ENCODE measurements at places on chromosomes 1 and 21.

DNA sequence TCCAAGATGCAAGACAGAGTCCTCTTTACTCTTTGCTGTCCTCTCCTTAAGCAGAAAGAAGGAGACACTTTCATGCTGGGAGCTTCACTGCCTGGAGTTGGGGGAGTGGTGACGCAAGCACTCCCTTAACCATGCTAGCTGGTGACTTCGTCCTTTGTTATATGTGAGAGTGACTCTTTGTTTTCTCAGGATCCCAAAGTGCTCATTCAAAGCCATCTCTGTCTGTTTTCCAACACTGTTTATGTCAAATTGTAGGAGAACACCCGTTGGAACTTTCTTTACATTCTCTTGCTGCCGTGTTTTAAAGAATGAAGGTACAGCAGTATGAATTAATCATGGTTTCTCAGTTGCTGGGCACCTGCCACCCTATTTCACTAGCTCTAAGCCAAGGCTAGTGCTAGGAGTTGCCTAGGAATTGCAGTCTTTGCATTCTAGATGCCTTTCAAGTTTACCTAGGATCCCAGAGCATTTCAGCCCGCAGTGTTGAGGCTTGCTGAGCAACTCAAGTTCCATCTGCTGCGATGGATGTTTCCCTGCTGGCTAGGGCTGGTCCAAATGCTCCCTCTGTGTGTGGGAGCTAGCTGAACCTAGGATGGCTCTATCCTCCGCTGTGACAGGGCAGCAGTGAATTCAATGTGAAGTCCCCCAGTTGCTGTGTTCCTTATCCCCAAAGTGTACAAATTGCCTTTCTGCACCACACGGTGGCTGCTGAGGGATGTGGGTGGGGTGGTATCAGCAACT, 82.6 kb upstream of the GPR52 start:
- no peak for DNase-seq

GRCh38 chr1:156667610-156667967, 9.6 kb downstream of the NES start:
- DNase-seq, result no peak

GRCh38 chr1:116164150-116164549, 53.0 kb downstream of the MAB21L3 start:
- no peak for DNase-seq

- no peak for DNase-seq
These were observed 41.4 kb downstream of the KCNK1 start for GRCh38 chr1:233655301-233655740.

- DNase-seq, result peak; percentile 21
These were observed 262.0 kb downstream of the TNR start for GRCh38 chr1:175481126-175482070.

DNA sequence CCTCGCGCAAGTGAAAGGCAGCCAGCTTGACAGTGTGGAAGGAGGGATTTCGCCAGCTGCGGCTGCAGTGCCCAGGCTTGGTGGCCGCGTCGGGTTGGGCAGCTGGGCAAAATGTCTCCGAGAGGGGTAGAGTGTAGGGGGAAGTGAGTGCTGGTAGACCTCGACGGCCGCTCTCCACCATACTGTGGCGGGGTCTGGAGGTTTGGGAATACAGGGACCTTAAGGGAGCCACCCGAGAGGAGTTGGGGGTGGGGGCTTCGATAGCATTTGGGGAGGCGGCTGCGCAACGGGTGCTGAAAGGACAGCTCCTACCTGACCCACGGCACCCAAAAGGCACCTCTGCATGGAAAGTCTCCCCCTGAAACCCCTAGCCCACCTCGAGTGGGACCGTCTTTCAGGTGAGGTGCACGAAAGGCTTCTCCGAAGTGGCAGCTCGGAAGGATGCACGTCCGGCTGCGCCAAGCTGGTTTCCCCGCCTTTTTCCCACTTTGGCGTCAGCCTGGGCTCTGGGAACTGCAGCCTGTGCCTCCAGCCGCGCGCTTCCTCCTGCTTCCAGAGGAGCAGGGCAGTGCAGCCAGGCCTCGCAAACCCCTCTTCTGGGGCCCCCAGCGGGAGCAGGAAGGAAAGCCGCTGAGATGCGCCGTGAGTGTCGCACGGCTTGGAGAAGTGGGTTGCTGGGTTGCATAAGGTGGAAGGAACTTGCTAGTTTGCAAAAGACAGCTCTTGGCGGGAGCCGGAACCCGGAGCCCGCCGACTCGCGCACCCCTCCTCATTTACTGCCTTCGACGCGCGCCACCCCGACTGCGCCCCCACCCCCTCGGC, 531 bp upstream of the HMGN2 start:
- peak; percentile 62 for DNase-seq

- DNase-seq, result no peak
These were observed 6.3 kb downstream of the TSNAX start for GRCh38 chr1:231534703-231535159.

DNA sequence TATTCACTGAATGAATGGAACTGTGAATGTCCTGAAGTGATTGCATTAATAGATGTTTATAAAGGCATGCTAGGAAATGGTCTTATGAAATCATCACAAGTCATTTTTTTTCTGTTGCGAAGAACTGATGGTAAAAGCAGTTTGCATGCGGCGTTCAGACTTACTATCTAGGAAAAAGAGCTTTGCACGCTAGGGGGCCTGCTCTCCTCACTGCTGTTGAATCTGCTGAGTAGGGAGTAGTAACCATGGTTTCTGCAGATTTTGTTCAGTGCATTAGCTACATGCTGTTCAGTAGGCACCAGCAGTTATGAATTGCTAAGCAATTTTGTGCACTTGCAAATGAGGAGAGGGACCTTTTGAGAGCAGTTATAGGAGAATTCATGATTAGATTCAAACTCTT, 57.9 kb downstream of the CENPF start:
- DNase-seq, result peak; percentile 87

- DNase-seq, result peak; percentile 96
These were observed 66.6 kb downstream of the BCAR3 start for GRCh38 chr1:93614986-93615581.

- DNase-seq, result no peak
These were observed 3.0 kb upstream of the SESN2 start for GRCh38 chr1:28256197-28256827.

GRCh38 chr21:17901458-17902079, 82.4 kb upstream of the C21orf91 start:
- peak; percentile 11 for DNase-seq

GRCh38 chr1:60427701-60428100, 354.1 kb upstream of the C1orf87 start:
- DNase-seq, result peak; percentile 13

DNA sequence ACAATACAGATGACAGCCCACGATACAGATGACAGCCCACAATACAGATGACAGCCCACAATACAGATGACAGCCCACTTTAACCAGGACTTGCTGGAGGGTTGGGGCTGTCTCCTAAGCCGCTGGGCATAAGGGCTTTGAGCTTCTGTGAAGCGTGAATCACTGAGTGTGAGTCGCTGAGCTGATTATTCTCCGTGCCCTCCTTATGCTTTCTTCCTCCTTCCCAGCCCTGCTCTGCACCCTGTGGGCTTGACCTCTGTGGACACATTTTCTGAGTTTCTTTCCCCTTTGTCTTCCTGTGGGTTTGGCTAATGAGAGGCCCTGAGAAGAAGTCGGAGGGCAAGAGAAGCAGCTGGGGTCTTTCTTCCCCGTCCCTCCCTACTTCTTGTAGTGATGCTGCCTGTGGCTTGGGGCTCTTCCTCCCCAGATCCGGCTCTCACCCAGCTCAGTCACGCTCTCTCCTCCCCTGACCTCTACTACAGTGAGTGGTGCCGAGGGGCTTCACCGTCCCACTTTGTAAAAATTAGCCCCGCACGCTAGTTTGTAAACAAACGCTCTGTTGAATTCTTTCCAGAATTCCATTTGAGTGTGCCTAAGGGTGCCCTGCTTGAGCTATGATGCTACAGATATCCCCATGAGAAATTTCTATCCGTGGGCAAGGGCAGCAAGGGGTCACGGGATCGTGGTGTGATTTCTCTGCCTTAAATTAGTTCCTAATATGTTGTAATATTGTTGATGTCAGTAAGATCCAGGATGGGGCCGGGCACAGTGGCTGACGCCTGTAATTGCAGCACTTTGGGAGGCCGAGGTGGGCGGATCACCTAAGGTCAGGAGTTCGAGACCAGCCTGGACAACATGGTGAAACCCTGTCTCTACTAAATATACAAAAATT, 46.4 kb upstream of the SOD1 start:
- DNase-seq, result peak; percentile 29
